A549 (cell line): ENCODE measurements at places on chromosomes 1 and 21. TPM values are rescaled to one million over a fixed set of nuclear protein-coding genes. Genes with fewer than 3 reads are reported as not detected.
A peak's percentile ranks its signal among the peaks of the same experiment; 100 is the strongest.

- no peak for DNase-seq
Measured at GRCh38 chr1:224245188-224245587, 62.1 kb downstream of the DEGS1 start.

DNA sequence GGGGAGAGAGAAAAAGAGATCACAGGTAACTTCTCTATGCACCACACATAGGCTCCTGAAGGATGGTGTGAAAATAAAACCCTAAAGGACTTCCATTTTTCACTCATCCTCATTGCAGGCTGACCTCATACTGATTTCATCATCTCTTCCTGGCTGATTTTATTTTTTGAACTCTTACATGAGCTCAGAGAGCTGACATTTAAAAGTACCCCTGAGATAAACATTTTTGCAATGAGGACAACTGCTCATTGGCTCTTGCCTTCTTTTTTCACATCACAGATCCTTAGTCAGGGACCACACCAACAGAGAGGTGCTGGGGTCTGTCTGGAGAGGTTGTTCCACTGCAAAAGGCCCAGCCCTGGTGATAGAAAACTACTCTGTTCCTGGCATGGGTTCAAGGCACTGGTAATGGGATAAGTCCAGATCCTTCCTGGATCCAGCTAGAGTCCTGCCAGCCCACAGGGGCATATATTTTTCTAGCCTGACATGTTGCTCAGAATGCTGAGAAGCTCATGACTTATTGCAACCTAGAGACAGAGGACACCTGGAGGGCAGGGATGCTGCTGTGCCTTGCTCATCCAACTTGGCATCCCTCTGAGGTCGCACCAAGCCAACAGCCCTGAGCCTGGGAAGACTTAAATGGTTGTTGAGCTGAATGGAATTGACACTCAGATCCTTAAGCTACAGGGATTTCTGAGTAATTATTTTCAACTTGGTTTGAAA lies 360.0 kb downstream of the HHAT start:
- DNase-seq = no peak

DNA sequence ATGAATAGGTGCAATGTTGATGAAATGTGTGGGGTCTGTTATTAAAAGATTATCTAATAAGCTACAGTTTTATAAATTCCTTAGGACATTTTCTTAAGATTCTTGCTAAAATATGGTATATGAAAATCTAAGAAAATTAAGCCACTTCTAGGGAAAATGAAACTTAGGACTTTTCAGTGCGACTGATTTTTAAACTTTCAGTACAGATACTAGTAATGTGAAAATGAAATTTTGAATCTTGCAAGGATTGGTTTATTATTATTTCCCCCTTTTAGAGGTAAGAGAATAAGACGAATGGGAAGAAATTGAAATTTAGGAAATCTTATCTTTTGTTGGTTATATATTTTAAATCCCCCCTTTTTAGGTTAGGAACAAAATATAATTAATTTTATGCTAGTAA lies 16.4 kb downstream of the CAPZA1 start:
- DNase-seq = no peak

- DNase-seq = no peak
Measured at GRCh38 chr21:45497846-45498645, 44.2 kb downstream of the SLC19A1 start.

DNA sequence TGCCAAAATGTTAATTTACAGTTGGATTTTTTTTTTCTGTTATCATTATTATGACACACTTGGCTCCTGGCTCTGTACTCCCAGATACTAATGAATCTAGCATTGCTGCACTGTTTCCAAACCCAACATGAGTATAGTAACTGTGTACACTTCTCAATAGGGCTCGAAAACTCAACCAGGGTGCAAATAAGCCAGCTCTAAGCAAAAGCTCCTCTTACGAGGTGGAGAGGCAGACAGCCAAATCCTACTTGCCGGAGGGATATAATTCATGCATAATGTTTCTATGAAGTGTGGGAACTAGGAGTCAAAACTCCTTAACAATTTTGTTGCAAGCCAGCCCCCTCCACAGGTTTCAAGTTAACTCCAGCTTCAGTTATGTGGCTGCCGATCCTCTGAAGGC lies 510.4 kb upstream of the ZP4 start:
- no peak for DNase-seq

- DNase-seq = no peak
Measured at GRCh38 chr1:184260382-184260781, 126.4 kb upstream of the C1orf21 start.

GRCh38 chr1:22141554-22142314 lies 1.2 kb downstream of the WNT4 start:
- no peak for DNase-seq

GRCh38 chr21:39088031-39088370 lies 95.2 kb downstream of the PSMG1 start:
- no peak for DNase-seq

DNA sequence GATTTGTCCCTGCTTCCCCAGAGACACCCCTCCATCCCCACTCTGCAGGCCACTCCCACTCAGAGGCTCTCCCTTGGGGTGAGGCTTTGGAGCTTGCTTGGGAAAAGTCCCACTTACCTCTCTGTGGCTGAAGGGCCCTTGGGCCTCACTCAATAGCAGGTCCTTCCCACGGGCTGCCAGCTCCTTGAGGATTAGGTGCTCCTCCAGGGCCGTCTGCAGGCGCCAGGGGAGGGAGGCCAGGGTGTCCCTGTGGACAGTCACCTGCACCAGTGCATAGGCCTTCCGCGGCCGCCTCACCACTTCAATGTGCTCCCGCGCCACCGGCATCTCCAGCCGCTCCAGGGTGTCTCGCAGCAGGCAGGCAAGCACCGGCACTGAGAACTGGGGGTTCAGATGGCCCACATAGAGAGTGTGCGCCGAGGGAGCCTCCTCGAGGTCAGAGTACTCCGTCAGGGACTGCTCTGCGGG lies 1.4 kb downstream of the SLFNL1 start:
- no peak for DNase-seq

DNA sequence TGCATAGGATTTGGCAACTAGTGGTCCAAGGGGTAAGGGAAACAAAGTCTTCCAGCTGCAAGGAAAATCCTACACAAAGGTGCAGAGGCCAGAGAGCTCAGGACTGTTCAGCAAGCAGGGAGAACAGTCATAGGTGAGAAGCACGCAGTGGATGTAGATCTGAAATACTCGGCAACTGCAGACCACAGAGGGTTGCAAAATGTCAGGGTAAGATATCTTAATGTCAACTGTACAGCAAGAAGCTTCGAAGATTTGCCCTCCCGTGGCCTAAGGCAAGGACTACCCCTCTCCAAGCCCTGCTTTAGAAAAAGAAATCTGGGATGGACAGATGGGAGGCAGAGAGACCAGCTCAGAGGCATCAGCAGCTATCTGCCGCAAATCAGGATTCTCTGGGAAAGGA lies 153.4 kb upstream of the IRF2BP2 start:
- DNase-seq = no peak

- no peak for DNase-seq
Measured at GRCh38 chr1:99992760-99993467, 23.1 kb downstream of the SLC35A3 start.

DNA sequence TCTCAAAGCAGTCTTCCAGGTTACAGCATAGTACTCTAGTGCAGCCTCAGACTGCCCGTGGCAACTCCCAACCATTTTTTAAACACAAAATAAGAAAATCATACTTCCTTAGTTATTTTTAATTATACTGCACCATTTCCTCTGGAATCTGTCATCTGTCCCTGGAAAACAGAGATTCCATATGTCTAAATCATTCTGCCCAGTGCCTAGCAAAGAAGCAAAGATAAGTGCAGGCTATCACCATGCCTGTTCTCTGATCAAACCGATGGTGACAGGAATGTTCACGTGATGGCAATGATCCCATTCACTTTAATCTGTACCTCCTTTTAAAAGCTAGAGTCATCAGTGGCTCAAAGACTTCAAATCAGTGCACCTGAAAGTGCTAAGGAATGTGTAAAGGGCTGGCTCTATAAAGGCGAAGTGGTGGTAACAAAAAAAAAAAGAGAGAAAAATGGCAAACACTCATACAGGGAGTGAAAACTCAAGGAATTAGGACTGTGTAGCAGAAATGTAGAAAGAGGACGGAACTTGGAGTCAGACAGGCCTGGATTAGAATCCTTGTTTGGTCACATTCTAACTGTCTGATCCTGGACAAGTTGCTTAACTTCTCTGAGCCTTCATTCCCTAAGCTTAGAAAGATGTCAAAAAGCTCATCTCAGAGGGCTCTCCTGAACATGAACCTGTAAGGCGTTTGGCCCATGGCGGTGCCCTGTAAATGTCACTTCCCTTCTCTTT lies 9.9 kb upstream of the CCN1 start:
- DNase-seq = no peak

- DNase-seq = peak; percentile 93
Measured at GRCh38 chr1:20732588-20733359, at the start of gene SH2D5. Gene SH2D5 (minus strand): TSS chr1:20732703. CDS start chr1:20728044, 4,659 bp downstream.

TFF3 gene
- polyA plus RNA-seq = not detected in 3 replicates

MANEAL gene
- 13.8 to 15.5 TPM (median 15.5 TPM) in 3 replicates for polyA plus RNA-seq

MATN1 gene
- polyA plus RNA-seq = 0.05 to 0.17 TPM (median 0.10 TPM) in 3 replicates

RABGGTB gene
- polyA plus RNA-seq = 112 to 133 TPM (median 116 TPM) in 3 replicates

AK5 gene
- 5.1 to 8.9 TPM (median 6.1 TPM) in 3 replicates for polyA plus RNA-seq

TMEM240 gene
- polyA plus RNA-seq = 0.55 to 1.1 TPM (median 1.1 TPM) in 3 replicates

KISS1 gene
- not detected in 3 replicates for polyA plus RNA-seq

ARHGAP29 gene
- 14.3 to 16.2 TPM (median 15.8 TPM) in 3 replicates for polyA plus RNA-seq
